ENCODE measurements at places on chromosomes 3 and 15.

- DNase-seq, result peak; percentile 54
Measured at GRCh38 chr3:35965908-35966307, 326.6 kb downstream of the ARPP21 start.

GRCh38 chr3:140832883-140833282 lies 108.8 kb upstream of the SLC25A36 start:
- DNase-seq, result no peak

- DNase-seq, result no peak
Measured at GRCh38 chr3:33202711-33203457, 15.7 kb downstream of the SUSD5 start.

GRCh38 chr15:33730815-33731214 lies 237.5 kb upstream of the CHRM5 start:
- no peak for DNase-seq

DNA sequence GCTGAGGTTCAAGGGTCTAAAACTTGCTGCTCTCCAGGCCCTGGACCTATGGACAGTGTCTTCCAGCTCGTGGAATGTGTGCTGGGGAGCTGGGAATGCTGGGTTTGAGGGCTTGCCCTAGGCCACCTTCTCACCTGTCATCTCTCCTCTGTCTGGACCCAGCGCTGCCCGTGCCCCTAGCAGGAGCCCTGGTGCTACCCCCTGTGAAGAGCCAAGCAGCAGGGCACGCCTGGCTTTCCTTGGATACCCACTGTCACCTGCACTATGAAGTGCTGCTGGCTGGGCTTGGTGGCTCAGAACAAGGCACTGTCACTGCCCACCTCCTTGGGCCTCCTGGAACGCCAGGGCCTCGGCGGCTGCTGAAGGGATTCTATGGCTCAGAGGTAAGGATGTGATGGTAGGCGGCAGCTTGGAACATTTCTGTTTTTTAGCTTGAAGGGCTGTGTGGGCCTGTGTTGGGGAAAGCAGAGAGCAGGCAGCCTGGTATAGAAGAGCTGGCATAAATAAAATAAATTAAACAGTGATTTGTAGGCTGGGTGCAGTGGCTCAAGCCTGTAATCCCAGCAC lies 5.1 kb downstream of the CHRD start:
- DNase-seq, result no peak
